ENCODE measurements at places on chromosomes 2 and 18. TPM values are rescaled to one million over a fixed set of nuclear protein-coding genes. Genes with fewer than 3 reads are reported as not detected.

Gene LYG1
- 1.6 TPM for total RNA-seq

Gene RAB17
- not detected for total RNA-seq

Gene MAP2
- total RNA-seq: 1,096 TPM

Gene NDUFV2
- total RNA-seq: 102 TPM

Gene BOD1L2
- total RNA-seq: not detected

Gene CLIP4
- 51.3 TPM for total RNA-seq

Gene C2orf66
- 1.3 TPM for total RNA-seq

Gene ARHGEF33
- 6.9 TPM for total RNA-seq

All from parietal lobe (tissue), 2 donors.